Testis (tissue), 5 donors: ENCODE measurements at places on chromosomes 6 and 20.

GRCh38 chr6:17416806-17417205, 23.4 kb downstream of the CAP2 start:
- no peak for DNase-seq

DNA sequence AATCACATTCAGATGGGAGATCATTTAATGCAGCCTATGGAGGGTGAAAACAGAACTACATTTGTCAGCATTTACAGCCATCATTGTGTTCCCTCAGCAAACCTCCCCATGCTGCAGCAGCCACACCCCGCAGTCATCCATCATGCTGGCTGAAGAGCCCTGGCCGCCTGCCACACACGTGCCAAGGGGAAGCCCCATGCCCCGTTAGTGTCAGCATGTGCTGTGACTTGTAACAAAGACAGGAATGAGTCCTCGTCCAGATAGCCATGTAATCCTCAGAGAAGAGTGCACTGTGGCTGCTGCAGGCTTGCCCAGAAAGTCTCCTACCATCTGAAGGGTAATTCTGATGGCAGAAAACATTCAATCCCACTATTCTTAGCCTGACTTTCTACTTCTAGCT, 1097.8 kb downstream of the KIF16B start:
- peak; percentile 50 for DNase-seq

GRCh38 chr6:81531869-81532561, 220.5 kb downstream of the TENT5A start:
- DNase-seq: no peak

GRCh38 chr20:25453035-25453810, 45.8 kb downstream of the GINS1 start:
- DNase-seq: no peak

- no peak for DNase-seq
Measured at GRCh38 chr6:128598571-128598970, 78.2 kb upstream of the PTPRK start.

- no peak for DNase-seq
Measured at GRCh38 chr6:38307740-38308139, 332.0 kb downstream of the BTBD9 start.

GRCh38 chr20:23875606-23876237, 3.8 kb downstream of the CST5 start:
- no peak for DNase-seq

DNA sequence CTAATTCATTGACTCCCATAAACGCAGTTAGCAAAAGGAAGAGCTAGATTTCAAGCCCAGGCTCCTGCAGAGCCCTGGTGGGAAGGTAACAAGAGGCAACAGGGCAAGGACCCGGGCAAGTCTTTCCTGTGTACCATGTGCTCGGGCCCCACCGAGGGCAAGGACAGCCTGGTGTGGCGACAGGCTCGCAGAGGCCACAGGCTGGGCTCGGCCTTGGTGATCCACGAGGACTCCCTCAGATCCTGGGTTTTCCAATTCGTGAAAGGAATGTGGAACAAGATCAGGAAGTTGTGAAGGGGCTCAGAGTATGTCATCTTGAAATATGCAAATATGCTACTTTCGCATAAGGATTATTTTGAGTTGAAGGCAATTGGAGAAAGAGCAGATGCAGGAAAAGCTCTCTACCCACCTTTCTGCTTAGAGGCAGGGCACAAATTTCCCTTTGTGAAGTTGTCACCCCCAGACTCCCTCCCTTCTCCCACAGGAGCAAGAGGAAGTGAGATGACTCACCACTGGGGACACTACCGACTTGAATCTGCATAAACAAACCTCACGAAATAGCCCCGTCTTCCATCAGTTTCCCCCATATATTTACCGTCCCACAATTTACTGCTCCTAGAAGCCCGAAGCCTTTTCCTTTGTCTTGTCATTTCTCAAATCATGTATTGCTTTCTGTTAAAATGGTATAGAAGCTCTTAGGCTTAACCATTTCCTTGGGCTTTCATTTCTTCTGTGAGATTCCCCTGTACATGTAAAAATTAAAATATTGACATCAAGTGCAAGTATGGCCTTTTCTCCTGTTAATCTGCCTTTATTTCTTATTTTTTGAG, 79.0 kb downstream of the PSMG4 start:
- no peak for DNase-seq

DNA sequence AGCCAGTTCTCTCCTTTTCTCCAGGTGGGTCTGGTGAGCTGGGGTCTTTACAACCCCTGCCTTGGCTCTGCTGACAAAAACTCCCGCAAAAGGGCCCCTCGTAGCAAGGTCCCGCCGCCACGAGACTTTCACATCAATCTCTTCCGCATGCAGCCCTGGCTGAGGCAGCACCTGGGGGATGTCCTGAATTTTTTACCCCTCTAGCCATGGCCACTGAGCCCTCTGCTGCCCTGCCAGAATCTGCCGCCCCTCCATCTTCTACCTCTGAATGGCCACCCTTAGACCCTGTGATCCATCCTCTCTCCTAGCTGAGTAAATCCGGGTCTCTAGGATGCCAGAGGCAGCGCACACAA, 765 bp upstream of the CFB start:
- DNase-seq: no peak

- DNase-seq: no peak
Measured at GRCh38 chr20:4161401-4162251, 146.3 kb upstream of the RNF24 start.

DNA sequence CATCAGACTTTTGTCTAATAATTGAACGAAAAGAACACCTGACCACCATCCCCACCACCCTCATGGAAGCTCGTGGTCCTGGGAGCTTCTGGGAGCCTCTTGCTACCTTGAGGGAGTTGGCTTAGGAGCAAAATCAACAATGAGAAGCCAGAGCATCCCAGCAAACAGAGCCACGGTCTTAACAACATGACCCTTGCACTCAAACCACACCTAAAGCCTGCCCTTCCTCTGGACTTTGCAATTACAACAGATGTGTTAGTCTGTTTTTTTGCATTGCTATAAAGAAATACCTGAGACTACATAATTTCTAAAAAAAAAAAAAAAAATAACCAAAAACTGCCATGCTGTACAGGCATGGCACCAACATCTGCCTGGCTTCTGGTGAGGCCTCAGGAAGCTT, 9.5 kb upstream of the RBM24 start:
- no peak for DNase-seq

DNA sequence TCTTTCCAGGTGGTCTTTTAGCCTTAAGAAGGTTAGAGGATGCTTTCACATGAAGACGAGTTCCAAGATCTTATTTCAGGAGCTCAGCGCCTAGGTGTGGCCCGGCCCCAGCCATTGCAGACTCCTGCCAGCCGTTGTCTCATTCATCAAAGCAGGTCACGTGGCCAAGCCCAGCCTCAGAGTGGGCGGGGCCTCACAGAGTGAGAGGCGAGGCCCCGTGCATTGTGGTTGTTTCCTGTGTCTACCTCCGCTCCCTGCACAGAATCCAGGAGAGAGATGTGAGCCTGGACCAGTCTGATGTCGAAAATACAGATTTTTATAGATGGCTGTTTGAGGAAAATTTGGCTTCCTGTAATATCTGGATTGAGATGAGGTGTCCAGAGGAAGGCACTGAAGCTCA, 49.2 kb upstream of the CST5 start:
- DNase-seq: peak; percentile 72

DNA sequence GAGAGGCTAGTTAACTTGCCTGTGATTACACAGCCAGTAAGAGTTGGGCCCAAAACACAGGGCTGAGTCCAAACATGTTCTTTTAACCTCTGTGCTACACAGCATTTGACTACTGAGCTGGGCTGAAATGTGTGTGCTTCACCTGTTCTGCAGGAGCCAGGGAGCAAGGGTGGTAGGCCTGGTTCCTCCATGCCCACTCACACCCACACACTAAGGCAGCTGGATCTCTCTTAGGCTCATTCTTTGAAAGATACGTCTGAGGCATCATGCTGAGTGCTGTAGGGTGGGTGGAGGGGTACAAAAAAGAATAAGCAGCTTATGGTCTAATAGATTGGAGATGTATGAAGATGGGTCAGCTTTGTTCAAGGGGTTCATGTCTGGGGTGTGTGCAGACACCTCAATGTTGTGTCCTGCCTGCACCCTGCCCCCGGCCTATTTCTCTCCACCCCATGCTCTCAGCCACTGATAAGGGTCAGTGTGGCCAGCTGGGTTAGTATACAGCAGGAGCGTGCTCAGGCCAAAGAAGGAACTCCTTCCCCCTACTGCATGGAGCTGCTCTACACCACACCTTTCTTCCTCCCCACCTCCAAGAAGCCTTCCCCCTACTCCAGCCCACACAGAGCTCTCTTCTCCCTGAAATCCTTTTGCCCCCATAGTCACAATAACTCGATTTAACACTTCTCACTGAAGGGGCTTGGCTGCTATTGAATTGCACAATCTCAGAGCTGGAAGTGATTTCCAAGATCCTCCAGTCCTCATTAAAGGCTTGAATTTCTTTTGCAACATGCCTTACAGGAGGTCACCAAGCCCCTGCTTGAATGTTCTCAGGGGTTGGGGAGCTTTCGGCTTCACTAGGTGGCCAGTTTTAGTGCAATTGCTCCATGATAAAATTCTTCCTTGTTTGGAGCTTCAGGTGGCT, 3.4 kb downstream of the PPP2R5D start:
- no peak for DNase-seq

GRCh38 chr20:23332467-23332866, 18.1 kb upstream of the NXT1 start:
- DNase-seq: no peak

DNA sequence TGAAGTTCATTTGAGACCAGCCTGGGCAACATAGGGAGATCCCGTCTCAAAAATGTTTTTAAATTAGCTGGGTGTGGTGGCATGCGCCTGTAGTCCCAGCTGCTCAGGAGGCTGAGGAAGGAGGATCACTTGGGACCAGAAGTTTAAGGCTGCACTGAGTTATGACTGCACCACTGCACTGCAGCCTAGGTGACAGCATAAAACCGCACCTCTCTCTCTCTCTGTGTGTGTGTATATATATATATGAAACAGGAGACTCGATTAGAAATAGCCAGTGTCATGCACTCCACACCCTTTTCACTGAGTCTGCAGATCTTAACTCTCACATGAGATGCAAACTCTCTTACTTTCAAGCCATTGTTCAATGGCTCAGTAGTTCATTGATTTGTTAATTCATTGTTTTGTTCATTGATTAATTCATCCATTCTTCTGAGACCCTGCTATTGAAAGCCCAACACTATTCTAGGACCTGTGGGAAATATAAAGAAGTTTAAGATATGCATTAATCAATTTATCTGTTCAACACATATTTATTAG, 52.4 kb upstream of the MRPS10 start:
- DNase-seq: no peak

DNA sequence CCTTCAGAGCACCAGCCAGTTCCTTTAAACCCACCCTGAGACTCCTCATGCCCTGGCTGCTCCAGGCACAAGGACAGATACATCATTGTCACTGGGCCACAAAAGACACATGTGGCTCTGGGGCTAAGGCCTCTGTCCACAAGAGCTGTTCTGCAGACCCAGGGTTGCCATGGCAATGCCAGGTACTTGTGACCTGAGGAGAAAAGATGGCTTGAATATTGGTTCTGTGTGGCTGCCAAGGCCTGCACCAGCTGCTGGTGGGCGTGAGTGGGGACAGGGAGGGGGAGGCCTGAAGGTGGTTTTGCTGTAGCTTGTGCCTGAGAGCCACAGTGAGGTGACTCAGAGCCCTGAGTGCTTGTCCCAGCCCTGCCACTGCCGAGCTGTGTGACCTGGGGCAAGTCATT, 31.8 kb downstream of the SAYSD1 start:
- no peak for DNase-seq

DNA sequence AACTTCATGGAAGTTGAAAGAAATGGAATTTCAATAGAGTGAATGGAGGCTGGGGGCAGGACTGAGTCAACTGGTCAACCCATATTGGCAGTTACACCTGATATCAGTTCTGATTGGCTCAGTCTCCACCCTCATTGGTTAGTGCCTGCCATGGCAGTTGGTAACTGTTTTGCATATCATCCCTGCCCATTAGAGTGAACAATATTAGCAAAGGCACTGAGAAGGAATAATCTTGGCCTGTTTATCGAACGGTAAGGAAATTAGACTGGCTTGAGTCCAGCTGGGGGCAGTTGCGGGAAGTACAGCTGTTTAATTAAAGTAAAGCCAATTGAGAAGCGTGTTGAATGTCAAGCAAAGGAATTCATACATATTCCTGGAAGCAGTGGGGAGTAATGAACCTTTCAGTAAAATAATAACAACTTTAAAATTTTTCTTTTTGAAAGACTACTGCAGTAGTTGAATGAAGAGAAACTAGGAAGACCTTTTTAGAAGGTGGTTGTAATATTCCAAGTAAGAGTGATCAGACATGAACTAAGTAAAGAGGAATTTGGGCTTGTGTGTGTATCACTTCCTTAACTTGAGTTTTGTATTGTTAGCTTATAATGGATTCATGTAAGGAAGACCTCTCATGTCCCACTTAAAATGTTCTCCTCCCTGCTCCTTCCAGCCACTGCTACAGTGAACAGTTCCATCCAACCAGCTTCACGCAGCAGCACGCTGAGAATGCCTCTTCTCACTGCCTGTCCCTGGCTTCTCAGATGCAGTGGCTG, 17.2 kb upstream of the FAM50B start:
- no peak for DNase-seq

DNA sequence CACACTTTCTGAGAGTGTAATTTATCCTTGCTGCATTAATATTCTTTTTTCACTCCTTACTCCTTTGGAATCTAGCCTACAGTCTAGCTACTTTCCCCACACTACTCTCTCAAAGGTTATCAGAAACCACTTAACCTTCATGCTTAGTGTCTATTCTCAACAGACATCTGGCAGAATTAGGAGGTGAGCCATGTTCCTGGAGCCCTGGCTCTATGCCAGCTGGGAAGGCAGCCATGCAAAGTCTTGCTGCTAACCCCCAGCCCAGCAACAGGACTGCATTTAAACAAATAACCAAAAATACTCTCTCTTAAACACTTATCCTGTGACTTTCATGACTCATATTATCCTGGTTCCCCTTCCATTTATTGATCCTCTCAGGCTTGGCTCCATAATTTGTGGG, 260.2 kb downstream of the BCKDHB start:
- DNase-seq: peak; percentile 38

GRCh38 chr6:25768566-25768965, 14.0 kb downstream of the SLC17A4 start:
- DNase-seq: no peak
